ENCODE measurements at places on chromosomes 11 and 22.
A peak's percentile ranks its signal among the peaks of the same experiment; 100 is the strongest.

GRCh38 chr11:109425554-109425953 is 3.6 kb downstream of the C11orf87 start:
- no peak for DNase-seq

DNA sequence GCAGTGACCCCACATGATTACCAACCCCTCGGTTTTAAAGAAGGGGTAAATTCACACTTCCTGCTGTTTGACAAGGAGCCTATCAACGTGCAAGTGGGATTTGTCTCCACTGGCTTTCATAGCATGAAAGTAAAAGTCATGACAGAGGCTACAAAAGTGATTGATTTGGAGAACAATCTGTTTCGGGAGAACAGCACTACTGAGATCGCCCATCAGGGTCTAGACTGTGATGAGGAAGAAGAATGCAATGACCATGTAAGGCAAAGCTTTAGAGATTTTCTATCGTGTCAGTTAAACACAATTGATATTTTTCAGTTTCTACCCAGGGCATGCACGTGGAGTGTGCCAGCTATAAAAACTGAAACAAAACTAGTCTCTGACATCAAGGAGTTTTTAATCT is 41.7 kb downstream of the HORMAD2 start:
- no peak for DNase-seq

DNA sequence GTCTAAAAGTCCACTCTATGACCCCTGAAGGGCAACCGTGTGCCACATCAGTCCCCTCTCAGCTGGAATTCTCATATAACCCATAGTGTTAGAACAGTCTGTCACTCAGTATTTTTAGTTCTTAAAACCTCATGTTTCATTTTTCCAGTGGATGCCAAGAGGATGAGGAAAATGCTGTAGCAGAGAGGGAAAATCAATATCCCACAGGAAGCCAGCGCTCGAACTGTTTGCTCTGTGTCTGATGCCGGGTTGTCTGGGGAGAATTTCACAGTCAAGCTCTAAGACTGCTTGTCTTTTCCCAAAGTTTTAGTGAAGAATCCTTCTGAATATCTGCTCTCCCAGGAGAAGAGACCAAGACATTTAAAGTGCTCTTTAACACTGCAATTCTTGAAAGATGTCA is 360.9 kb downstream of the OPCML start:
- no peak for DNase-seq

DNA sequence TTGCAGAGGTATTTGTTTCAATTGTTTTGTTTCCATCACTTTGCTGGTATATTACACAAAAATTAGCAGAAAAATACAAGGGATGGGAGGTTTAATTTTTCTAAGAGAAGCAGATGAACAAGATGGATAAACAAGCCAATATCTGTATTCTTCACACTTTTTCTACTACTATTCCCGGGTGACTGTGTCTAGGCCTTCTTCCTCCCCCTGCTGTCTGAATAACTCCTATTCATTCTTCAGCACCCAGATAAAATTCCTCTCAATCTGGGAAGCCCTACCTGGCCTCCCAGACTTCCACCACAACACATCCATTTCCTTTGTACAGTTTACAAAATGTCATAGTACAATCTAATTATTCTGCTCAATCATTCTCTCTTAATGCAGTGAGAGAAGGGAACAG is 666.6 kb upstream of the TENM4 start:
- no peak for DNase-seq

DNA sequence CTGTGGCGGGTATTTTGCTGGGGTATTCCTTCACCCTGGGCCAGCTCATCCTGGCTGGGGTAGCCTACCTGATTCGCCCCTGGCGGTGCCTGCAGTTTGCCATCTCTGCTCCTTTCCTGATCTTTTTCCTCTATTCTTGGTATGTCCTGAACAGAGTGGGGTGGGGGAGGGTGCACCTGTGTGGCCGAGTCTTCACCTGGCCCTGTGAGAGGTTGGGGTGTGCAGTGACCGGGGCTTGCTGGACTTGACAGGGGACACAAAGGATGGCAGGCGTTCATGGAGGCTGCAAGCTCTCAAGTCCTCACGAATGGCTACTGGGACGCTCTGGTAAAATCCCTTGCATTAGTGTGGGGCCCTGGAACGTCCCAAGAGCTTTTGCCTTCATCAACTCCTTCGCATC is 39.3 kb downstream of the CAPN1 start:
- no peak for DNase-seq

- no peak for DNase-seq
Observed at GRCh38 chr11:120169981-120170698, 32.2 kb upstream of the TRIM29 start.

GRCh38 chr11:88295028-88295427 is 42.5 kb downstream of the CTSC start:
- DNase-seq: no peak

DNA sequence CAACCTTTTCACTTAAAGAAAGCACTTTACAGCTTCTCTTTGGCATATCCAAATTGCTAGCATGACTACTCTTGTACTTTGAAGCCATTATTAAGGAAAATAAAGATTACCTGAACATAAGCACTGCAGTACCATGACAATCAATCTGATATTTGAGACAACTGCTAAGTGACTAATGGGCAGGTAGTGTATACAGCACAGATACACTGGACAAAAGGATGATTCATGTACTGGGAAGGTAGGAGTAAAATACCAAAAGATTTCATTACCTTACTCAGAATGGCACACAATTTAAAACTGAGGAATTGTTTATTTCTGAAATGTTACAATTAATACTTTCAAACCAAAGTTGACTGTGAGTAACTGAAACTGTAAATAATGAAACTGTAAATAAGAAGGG is 1054.3 kb upstream of the TENM4 start:
- no peak for DNase-seq

DNA sequence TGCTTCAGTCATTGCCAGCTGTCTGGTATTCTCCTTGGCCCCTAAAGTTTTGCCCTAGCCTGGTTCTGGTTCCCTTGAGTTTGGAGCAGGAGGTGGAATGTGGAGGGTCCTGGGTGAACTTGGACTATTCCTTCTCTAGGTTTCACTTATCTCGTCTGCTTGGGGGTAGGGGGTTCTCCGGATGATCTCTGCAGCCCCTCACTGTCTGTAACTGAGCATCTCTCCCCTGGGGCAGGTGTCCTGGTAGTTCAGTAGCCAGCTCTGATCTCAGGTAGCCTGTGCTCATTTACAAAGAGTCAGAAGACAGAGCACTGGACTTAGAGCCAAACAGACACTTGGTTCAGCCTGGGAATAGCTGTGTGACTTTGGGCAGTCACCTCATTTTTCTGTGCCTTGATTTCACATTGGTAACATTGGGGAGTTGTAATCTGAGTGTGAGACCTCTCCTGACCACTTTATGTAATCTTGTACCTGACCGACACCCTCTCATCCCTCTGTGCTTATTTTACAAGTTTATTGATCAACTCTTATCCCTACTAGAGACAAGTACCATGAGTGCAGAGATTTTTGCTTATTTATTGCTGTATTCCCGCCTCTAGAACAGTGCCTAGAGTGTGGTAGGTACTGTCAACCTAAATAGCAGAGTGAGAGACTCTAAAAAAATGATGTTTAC is 804 bp downstream of the CCDC134 start:
- DNase-seq: no peak

DNA sequence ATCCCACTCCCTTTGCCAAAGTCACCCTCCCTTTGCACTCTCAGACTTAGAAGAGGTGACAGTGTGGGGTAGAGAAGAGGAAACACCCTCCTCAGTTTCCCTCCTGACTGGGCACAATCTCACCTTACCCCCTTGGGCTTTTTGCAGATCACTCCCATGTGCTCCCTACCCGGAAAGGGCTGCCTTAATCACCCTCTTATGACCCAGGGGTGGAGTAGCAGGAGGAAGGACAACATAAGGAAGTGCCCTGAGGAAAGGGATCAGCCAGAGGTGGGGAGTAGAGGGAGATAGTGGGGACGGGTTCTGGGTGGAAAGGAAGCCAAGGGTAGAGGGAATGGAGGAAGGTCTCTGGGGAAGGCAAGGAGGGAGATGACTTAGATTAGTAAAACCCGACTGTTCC is 52.0 kb downstream of the NRXN2 start:
- DNase-seq: no peak

DNA sequence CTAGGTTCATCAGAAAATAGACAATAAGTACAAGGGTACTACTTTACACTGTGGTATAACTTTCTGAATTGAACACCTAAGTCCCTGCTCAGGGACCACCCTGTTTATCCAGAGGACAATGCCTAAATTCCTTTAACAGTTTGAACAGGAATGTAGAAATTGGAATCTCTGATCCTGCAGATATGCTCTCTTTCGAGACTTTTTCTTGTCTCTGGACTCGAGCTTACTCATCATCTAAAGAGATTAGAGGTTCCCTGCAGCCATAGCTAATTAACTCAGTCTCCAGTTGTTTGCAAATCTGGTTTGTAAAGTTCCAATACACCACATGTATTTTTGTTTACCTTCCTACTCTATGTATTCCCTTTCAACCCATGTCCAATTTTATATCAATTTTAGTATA is 1.0 kb downstream of the HOATZ start:
- DNase-seq: no peak

DNA sequence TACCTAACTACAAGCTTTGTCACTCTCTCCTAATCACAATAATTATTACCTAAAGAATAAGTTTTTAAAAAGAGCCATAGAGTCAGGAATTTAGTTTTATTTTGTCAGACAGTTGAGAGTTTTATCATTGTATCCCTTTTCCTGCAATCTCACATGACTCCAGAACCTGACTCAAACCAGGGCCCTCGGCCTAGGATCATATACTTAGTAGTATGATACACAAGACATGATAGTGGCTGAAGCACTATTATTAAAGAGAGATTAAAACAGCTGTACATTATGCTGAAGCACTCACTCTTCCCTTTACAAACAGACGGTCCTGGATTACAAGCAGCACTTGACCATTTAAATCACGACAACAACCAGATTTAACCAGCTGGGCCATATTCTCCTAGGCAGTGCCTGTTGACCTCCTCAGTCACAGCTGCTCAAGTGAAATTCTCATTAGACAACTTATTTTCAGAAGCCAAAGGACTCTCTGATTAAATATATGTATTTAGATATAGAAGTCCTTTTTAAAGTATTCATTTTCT is 44.0 kb downstream of the SOX6 start:
- DNase-seq: no peak

GRCh38 chr22:49964136-49965090 is 3.8 kb downstream of the PIM3 start:
- no peak for DNase-seq

GRCh38 chr22:35430897-35431322 is 31.0 kb downstream of the MCM5 start:
- DNase-seq: peak; percentile 59

DNA sequence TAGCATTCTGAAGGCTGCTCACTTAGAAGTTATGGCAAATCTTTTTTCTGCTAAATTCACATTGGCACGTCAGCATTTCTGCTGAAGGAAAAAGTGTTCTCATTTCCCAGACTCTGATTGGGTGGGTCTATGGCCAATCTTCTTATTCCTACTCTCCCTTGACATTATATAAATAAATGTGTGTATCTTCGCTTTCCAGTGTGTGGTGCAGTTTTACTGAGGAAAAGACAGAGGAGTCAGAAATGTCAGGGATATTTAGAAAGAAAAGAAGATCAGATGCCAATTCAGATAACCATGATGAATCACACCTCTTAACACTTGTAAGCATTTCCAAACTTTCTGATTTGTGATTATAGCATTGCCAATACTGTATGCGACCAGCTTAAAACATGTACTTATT is 3.2 kb upstream of the BDNF start:
- no peak for DNase-seq

DNA sequence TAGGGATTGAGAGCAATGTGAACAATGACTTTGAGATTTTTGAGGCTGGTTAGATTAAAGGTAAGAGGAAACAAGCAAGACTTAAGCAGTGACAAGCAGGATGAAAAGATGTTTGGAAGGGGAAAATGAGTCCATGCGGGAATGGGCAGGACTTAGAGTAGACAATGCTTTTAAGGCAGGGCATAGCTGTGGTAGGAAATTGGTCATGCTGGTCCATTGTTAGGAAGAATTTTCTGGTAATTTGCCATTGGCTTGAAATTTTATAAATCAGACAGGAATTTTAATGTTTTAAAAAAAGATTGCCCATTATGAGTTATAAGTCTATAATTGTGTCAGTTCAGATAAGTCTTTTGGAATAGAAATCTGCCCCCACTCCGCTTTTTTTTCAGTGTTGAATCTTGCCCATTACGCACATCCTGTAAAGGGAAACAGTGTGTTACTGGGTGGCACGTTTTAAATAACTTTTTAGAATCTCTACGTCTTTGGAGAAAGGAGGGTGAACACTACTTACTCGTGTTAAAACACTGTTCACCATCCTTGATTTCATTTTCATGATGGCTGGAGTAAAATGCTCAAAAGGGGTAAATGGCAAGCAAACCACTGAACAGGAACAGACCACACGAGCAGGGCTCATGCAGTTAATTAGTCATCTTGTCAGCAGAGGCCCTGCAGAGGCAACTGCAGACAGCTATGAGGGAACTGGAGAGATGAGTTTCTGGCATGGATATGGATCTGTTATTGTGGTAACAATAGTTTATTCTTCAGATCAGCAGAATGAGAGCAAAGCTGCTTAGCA is 25.0 kb downstream of the SWAP70 start:
- peak; percentile 41 for DNase-seq

DNA sequence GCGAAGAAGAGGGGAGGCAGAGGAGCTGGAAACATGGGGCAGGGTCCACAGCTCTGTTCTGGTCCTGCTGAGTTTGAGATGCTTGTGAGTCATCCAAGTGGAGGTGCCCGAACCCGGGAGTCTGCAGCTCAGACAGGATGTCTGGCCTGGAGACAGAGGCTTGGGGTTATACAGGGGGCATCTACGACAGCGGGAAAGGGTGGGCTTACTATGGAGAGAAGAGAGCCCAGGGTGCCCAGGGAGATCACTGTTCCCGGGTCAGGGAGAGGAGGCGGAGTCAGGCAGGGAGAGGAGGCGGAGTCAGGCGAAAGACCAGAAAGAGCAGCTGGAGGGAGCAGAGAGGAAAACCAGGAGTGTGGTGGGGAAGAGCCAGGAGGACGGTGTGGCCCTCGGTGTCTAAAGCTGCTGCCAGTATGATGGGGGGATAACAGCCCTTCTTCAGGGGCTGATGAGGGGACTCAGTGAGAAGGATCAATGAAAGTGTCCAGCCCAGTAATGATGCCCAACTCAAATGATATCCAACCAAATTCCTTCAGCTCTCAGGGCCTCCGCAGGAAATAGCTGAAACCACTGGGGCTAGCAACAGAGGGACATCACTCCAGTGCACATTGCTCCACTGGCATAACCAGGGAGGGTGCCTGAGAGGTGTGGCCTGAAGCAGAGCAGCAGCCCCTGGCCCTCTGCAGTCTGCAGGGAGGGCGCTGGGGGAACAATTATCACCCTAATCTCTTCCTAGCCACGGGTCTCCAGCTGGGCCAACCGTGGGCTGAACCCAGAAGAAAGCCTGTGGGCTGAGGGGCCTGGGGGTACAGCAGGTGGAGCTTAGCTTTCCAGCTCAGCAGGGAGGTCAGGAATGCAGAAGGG is 2.6 kb upstream of the LTBP3 start:
- peak; percentile 29 for DNase-seq

Measured in hippocampal formation (tissue), 2 donors.